ENCODE measurements at places on chromosomes 7 and 10.

DNA sequence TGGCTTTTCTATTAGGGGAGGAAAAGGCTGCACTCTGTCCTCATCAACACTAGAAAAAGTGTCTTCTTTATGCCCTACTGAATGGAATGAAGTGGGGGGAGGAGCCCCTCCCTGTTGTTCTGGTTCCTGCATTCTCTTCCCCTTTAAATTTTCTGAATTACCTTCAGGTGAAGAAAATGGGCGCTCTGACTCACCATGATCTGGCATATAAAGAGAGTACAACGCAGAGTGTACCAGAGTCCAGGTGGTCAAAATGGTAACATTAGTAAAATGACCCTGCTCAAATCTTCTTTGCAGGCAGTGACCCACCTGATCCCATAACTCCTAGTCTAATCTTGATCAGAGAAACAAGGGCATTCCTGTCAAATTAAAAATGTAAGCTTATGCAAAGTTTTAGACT, 80.7 kb downstream of the THSD7A start:
- no peak for DNase-seq

DNA sequence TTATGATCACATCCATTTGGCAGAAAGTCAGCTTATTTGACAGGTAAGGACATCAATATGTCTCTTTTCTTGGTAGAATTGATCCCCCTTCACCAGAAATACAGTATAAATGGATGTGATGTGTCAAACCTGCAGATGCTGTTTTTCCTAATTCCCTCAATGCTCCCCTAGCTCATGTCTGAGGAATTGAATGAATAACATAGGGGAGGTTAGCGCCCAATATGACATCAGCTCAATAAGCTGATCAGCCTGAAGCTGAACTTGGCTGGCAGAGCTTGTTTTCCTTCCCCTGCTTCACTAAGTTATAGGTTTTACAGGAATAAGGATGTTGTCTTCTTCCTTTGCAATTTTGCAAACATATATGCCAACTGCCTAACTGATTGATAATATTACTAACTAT, 132.5 kb downstream of the REEP3 start:
- DNase-seq: no peak

GRCh38 chr7:122298618-122299017, 5.9 kb downstream of the FEZF1 start:
- no peak for DNase-seq

- no peak for DNase-seq
Measured at GRCh38 chr10:70715853-70716795, 43.8 kb downstream of the ADAMTS14 start.

GRCh38 chr7:88399036-88399435, 92.3 kb upstream of the STEAP4 start:
- no peak for DNase-seq

- DNase-seq: no peak
Measured at GRCh38 chr10:97999066-97999922, 31.1 kb downstream of the CRTAC1 start.

GRCh38 chr7:25945608-25946007, 206.4 kb upstream of the NFE2L3 start:
- no peak for DNase-seq

GRCh38 chr10:5987747-5988146, 10.4 kb upstream of the IL15RA start:
- DNase-seq: no peak

DNA sequence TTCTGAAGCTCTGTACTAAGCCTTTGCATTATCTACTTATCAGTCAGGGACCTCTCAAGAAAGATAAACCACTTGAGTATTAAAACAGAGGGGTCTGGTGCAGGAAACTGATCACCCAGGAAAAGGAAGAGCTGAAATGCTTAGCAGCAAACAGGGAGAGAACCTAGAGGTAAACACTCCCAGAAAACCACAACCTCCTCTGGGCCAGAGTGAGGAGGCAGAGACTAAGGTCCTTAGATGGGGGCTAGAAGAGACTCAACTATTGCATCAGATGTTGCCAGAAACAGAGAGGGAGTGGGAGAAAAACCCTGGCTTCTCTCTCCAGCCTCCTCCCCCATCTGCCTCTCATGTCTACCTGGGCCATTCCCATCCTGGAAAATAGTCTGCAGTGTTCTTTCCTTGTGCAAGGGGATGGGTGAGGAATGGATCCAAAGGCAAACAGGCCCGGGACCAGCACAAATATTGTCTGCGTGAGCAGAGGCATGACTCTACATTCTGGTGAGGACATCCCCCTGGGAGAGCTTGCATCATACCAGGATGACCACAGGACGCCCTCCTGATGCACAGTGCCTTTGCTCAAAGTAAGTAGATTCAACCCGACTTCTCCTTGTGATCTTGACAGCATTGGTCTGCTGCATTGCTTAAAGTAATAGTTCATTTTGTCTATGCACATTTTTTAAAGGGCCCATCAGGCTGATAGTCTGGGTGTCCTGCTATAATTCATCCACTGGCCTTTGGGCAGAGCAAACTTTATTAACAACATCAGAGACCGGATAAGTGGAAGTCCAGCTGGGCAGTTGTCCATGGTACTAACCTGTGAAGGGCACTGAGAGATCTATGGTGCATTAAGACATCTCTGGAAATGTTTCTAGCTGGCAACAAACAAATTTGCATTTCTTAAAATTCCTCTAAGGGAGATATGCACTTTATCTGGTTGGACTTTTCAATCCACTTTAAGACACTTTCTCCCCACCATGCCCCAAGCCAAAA, 22.4 kb upstream of the ODAD2 start:
- DNase-seq: no peak

DNA sequence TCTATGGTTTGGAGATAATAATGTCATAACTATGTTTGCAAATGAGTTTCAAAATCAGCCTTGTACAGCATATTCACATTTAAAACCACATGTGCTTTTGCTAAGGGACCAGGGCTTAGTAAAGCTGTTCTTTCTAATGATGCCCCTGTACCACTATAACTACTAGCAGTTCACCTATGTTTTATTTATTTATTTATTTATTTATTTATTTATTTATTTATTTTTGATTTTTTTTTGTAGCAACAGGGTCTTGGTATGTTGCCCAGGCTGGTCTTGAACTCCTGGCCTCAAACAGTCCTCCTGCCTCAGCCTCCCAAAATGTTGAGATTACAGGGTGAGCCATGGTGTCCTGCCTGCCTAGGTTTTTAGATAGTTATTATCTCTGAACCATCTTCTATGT, 96.9 kb downstream of the CFAP58 start:
- DNase-seq: no peak

DNA sequence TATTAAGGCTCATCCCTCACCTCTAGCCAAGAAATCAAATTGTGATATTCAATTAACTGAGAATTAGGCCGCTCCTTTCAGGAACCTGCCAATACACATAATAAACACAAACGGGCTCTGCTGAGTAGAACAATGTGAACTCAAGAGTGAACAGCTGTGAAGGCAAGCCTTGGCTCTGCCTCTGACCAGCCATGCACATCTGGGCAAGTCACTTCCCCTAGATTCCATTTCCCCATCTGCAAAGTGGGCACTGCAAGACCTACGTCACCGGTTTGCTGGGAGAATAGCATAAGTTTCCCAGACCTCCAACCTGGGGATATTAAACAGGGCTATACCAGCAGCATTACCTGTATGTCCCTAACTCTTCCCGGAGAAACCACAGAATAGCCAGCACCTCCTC, 355.2 kb downstream of the TNS3 start:
- no peak for DNase-seq

DNA sequence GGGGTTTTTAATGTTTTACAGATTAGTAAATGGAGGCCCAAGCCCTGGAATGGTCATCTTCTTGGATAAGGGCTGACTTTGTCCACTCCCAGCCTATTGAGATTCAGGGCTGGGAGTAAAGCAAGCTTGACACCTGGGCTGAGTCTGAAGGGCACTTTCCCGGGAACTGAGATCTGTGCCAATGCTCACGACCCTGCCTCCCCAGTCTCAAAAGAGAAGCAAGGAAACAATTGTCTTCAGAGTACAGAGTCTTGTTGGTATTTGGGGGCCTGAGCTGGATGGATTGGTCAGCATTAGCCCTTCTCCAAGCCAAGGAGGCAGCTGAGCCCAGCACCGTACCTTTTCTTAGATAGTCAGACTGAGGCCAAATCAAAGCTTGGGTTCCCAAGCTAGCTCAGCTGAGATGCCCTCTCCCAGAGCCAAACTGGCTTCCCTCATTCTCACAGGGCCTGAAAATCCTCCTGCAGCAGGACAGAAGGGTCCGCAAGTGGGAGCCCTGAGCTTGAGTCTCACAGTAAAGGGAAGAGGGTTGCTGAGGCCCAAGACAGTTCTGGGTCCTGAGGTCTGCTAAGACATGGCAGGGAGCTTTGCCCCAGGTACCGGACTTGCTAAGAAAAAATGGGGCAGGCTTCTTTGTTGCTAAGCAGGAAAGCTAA, 3.7 kb downstream of the DDIT4 start:
- DNase-seq: no peak

DNA sequence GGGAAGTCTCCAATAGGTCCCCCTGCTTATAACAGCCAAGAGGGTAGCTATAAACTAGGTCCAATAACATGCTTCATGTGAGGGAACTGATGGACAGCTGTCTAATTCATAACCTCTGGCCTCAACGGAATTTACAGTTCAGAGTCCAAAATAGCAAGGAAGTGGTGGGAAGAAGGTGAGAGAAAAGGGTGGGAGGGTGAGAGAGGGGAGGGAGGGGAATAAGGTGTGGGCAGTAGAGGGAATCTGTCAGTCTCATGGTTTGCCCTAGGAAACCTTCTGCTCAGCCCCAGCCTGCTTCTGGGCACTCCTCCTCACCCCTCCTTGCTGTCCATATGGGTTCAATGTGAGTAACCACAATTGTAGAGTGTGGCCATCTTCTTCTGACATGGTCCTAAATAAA, 133.4 kb upstream of the ADO start:
- no peak for DNase-seq

GRCh38 chr10:978826-979421, 9.3 kb upstream of the GTPBP4 start:
- DNase-seq: peak; percentile 3

DNA sequence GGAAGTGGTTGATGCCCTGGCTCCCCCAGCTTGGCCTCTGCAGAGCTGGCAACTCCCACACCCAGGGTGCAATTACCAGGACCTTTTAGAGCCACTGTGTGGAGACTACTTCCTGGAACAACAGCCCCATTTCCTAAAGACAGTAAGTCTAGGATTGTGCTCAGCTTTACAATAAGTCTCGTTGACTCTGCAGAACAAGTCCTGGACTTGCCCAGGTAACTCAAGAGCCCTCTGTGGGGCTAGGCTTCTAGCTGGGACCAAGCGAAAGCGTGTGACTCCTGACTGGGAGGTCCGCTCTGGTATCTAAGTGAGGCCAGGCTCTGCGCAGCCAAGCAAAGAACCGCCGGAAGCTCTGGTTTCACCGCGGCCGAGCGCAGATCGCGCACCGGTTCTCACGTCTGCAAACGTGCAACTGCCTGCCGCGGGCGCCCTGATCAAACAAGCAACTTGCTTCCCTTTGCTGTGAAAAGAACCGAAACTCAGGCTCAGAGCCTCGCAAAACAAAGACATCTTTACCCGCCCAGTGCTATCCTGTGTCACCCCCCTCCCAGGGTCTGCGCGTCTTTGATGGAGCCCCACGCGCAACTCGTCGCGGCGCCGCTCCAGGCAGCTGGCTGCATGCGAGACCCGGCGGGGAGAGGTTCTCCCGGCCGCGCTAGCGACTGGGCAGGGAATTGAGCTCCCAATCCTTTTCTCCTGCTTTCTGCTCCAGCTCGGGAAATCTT, 4.4 kb upstream of the PDLIM1 start:
- no peak for DNase-seq

GRCh38 chr10:44008270-44008916, 359.7 kb upstream of the ZNF32 start:
- DNase-seq: no peak

GRCh38 chr7:83947260-83947659, 247.3 kb downstream of the SEMA3A start:
- no peak for DNase-seq

GRCh38 chr7:151838861-151839381, 38.0 kb downstream of the PRKAG2 start:
- DNase-seq: no peak

DNA sequence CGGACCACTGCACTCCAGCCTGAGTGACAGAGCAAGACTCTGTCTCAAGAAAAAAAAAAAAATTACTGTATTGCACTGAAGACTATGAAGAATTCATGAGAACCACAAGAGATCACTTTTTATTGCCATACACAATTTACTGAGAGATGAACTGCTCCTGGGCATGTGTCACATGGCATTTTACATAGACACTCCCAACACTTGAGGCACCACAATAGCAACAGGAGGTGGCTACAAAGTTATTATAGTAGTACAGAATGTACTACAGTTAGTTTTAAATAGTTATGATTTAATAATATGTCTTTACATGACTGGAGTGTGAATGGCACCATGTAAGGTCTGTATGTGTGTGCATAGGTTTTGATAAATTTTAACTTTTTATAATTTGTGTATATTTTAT, 70.6 kb downstream of the KMT2E start:
- DNase-seq: no peak

- no peak for DNase-seq
Measured at GRCh38 chr7:108291791-108292440, 161.8 kb upstream of the LAMB4 start.

- no peak for DNase-seq
Measured at GRCh38 chr7:11592699-11593098, 239.3 kb downstream of the THSD7A start.

DNA sequence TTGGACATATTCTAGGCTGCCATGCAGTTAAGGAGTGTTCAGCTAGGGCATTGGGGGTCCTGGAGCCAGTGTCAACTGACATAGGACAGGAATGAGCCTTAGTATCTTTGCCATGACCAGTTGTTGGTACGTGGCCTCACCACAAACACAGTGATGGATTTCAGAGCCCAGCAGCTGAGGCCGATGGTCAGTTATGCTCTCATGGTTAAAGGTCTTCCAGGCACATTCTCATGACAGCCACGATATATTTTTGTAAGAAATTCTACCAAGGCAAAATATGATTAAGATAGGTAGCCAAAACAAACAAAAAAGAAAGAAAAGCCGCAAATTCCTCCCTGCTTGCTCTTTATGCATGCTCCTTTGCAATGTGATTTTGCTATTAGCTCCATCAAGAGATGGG, 47.8 kb downstream of the CDHR3 start:
- DNase-seq: no peak

DNA sequence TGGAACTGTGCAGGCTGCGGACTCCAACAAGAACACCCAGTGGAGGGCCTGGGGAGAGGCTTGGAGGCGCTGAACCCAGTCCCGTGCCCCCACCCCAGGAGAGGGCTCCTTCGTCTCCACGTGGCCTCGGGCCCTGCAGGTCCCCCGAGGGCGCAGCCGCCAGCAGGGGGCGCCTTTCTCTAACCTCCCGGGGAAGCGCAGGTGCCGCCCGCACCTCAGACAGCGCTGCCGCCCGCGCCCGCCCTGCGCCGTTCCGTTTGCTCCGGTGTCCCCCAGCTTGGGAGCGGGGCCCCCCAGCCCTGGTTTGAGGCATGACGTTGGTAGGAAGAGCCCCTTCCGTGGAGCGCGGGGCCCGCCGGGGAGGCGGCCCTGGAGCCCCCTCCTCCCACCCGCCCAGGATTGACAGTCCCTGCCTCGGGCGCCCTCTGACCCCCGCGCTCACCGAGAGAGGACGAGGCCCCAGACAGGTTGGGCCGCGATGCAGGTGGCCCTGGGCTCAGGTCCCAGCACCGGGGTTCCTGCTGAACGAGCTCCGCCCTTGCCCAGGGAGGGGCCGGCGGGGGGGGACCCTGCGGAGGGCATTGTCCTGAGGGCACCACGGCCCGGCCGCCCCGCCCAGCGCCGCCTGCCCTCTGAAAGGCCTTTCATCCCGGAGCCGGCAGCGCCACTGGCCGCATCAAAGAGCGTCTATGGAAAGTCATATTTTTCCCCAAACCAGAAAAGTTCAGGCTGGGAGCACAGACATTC, 42.8 kb downstream of the FOXL3 start:
- DNase-seq: peak; percentile 89
